ENCODE measurements at places on chromosomes 5 and 9.

- DNase-seq, result no peak
These were observed 57.6 kb downstream of the KIF24 start for GRCh38 chr9:34271265-34272006.

DNA sequence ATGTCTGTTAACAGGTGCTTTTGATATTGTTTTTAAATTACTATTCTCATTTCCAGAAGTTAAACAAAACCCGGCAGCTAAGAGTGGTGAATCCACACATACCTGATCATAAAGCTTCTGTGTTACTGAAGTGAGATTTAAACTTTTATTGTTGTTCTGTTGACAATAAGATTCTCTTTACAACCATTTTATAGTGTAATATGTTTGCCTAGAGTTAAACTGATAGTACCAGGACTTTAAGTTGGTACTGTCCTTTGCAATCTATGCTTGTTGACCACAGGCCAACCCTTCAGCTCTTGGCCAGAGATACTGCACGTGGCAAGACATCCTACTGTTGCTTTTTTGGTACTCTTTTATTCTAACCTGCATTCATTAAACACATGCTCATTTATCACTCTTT is 806.2 kb downstream of the MTRR start:
- DNase-seq, result no peak

GRCh38 chr5:423233-423565 is 19.8 kb upstream of the EXOC3 start:
- no peak for DNase-seq

- DNase-seq, result no peak
These were observed 33.5 kb downstream of the PDGFRB start for GRCh38 chr5:150122158-150122510.

DNA sequence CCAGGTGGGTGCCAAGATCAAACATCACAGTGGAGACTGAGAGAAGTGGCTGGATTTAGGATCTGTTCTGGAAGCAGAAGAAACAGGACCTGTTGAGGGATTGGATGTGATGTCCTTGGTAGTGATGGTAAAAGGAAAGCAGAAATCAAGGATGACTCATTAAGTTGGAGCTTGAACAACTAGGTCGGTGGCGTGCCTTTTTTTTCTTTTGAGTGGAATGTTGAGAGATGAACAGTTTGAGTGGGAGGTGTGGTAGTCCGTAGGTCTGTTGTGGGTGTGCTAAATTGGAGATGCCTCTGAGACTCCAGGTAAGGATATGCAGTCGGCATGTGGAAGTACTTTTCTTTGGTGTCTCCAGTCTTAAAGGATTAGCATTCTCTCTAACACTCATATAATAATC is 92.1 kb upstream of the IL12B start:
- no peak for DNase-seq

GRCh38 chr5:142255831-142256230 is 69.0 kb downstream of the SPRY4 start:
- no peak for DNase-seq
